ENCODE measurements at places on chromosomes 3 and 15. TPM values are rescaled to one million over a fixed set of nuclear protein-coding genes. Genes with fewer than 3 reads are reported as not detected.
A peak's percentile ranks its signal among the peaks of the same experiment; 100 is the strongest.

GRCh38 chr3:6228958-6229683 is 631.8 kb upstream of the GRM7 start:
- DNase-seq: no peak

GRCh38 chr15:80426316-80426715 is 22.1 kb downstream of the ARNT2 start:
- no peak for DNase-seq

GRCh38 chr3:14890476-14890875 is 56.9 kb upstream of the NR2C2 start:
- DNase-seq: no peak

ADCY5 gene
- 1.0 TPM for total RNA-seq

GRCh38 chr3:123877466-123877865 is 6.7 kb downstream of the MYLK start:
- no peak for DNase-seq

GRCh38 chr3:69752241-69752640 is 13.0 kb downstream of the MITF start:
- DNase-seq: no peak

SMAD6 gene
- total RNA-seq: 3.4 TPM

KPNA1 gene
- 37.1 TPM for total RNA-seq

DNA sequence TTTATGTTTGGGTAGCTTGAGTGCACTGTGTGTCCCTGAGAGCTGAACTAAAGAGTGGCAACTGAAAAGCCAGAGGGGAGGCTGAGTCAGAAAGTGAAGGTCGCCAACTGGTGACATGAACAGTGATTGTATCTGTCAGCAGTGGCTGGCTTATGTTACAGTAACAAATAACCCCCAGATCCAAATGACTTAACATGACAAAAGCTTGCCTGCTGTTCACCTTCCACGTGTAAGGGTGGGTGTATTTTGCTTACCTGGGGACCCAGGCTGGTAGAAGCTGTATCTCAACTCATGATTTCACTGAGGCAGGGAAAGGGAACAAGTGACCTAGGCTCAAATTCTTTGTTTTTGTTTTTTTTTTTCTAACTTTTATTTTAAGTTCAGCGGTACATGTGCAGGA is 147.3 kb downstream of the THSD4 start:
- DNase-seq: no peak

GRCh38 chr3:155637567-155637966 is 107.3 kb downstream of the PLCH1 start:
- DNase-seq: no peak

GRCh38 chr15:84874981-84875699 is 9.3 kb upstream of the SLC28A1 start:
- DNase-seq: no peak

ZCWPW2 gene
- total RNA-seq: 0.60 TPM

- no peak for DNase-seq
Measured at GRCh38 chr3:20669184-20669583, 483.2 kb upstream of the SGO1 start.

DNA sequence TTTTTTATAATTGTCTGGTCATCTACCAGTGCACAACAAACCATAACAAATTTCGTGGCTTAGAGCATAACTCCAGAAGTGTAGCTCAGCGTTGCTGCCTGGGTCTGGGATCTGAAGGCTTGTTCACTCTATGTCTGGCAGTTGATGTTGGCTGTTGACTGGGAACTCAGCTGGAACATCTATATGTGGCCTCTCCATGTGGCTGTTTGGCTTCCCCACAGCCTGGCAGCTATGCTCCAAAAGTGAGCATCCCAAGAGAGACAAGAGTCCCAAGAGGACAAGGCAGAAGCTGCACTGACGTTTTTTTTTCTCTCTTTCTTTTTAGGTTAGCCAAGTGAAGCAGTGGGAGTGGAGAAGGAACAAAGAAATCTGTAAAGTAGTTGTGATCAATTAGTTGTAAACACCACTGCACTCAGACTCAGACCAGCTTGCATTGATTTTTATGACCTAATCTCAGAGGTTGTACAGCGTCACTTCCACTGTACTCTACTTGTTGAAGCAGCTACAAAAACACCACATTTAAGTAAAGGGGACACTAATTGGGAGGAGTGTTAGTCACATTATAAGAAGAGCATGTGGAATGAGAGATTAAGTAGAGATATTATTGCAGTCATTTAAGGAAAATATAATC is 2.5 kb upstream of the GPR176 start:
- DNase-seq: peak; percentile 30

DNA sequence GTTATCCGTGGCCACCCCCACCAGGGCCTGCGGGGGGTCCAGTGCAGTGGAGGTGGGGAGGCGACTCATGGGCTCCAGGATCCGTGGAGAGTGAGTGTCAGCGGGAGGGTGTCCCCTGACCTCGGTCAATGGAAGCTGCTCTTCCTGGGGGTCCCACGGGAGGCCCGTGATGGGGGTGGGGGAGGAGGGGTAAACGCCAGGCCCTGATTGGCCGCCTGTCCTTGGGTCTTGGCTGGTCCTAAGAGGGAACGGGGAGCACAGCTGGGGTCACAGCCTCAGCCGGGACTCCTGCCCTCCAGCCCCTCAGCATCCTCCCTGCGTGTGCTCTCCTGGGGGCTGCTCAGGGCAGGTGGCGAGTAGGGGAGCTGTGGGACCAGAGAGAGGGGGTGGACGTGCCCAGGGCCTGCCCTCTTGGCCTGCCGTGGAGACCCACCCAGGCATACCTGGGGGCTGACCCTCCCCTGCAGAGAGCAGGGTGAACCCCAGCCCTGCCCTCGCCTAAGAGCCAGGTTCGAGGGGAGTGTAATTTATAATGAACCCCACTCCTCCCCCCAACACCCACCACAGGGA is 184.6 kb downstream of the GOLGA6L6 start:
- no peak for DNase-seq

- no peak for DNase-seq
Measured at GRCh38 chr3:15942936-15943335, 145.2 kb upstream of the ANKRD28 start.

DNA sequence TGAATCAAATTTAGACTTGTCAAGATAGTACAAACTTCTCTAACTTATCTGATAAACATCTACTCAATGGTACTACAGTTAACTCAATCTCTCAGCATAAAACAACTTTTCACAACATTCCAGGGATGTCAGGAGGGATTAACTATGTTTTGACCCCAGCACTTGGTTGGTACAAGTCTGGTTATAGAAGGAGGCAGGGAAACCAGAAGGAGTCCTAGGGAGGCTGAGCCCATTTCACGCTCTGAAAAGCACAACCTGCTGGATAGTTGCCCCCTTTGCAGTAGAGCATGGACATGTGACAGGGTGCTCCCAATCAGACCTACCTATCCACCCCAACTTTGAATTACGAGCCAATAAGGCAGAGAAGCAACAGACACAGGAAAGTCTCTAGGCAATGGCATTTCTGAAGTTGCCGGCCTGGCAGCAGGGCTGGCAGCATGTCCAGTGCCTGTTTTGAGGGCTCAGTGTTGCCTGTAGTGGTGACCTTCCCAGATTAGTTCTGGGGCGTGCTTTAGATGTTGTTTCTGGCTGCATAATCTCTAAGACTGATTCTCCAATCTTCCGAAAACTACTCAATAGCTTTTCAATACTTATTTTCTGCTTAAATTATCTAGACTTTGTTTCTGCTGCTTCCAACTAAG is 8.2 kb downstream of the ANKUB1 start:
- no peak for DNase-seq

GRCh38 chr3:15514663-15515340 is 6.7 kb downstream of the COLQ start:
- DNase-seq: no peak
